ENCODE measurements at places on chromosomes 12 and 14.

DNA sequence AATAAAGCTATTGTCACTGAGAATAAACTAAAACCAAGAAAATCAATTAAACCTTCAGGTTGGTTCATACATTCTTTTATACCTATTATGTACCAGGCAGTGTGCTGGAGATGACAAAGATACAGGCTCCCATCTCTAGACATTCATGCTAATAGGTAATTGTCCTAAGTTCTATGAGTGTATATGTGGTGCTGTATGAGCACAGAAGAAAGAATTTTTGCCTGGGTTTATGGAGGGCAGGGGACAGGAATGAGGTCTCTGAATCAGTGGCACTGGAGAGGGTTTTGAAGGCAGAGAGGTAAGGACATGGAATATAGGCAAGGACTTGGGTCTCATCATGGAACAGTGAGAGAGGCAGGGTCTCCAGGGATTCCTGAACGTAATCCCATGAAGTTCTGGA, 38.7 kb downstream of the MAP1LC3B2 start:
- no peak for DNase-seq

GRCh38 chr12:64225626-64226025, 3.5 kb upstream of the KICS2 start:
- no peak for DNase-seq

DNA sequence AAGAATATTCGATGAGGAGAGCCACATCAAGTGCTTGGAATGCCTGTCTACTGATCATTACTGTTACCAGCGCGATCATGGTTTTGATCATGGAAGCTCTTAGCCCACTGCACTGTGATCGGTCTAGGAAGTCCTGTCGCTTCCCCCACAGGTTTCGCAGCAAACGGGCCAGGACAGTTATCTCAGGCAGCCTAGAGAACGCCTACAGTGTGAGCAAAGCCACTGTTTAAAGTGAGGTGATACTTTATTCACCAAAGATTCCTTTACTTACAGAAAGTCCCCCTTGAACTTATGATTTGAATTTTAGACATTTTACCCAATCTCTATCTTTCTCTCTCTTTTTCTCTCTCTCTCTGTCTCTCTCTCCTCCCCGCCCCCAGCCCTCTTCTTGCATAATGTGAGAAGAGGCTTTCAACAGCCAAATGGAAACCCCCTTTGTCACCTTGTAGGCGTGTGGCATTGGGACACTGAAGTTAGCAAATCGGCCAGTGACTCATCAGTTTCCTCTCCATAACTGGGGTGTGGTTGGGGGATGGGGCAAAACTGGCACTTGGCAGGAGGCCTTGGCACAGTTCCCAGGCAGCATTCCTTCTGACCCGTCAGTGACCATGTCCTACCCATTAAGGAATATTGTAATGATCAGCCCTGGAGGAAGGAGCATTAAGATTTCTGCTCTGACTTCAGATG, 214.8 kb downstream of the CHST11 start:
- peak; percentile 94 for DNase-seq

DNA sequence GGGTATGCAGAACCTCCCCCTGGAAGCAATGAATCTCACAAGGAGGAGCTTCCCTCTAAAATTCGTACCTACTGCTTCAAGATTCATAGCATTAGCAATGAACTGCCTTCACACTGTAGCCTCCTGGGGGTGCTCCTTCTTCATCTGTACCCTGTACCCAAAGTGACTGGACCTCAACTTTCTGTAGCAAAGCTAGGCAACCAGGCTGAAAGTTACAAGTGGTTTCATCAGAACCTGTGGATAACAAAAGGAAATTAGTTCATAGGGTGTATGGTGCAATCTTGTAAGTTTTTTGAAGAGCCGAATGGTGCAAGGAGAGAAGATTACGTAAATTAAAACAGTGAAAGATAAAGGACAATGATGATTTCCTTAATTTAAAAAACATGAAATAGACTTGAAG, 1541.7 kb upstream of the FLRT2 start:
- DNase-seq = no peak

DNA sequence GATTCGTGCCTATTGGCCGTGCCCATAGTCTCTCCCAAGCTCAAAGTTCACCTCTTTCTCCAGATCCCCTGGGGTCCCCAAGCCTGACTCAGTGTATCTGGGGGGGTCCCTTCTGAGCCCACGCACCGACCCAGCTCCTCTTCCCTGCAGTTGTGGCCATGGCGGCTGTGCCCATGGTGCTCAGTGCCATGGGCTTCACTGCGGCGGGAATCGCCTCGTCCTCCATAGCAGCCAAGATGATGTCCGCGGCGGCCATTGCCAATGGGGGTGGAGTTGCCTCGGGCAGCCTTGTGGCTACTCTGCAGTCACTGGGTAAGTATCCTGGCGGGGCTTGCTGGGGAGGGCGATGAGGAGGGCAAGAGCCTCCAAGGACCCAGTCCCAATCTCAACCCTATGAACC, 5.1 kb downstream of the IFI27 start:
- DNase-seq = no peak

Data from HS-5 (cell line).